ENCODE measurements at places on chromosomes 11 and 22.

DNA sequence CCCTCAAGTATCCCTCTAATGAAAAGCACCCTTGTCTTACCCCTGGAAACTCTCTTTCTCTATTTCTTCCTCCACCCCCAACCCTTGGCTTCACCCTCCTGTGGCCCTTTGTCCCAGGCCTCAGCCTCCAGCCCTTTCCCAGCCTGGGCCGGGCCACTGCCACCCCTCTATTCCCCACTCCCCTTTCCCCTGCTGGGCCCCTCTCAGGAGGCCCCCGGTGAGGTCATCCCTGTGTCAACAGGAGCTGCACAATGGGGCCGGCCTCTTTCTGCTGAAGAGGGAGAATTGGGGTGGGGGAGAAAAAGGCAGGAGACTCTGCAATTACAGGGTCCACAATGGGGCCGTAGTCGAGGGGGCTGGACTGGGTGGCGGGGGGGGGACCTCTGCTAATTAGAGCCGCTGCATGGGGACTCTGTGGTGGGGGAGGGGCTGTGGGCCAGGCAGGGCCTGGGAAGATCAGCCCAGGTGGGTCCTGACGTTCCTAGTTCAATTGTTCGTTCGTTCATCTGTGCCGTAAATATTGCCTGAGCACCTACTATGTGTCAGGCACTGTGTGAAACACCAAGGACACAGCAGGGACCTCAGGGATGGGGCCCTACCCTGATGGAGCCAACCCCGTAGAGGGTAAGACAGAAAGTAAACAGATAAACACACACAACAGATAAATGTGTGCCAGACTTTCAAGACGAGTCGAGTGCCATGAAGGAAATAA is 18.5 kb upstream of the MPPED1 start:
- no peak for DNase-seq

DNA sequence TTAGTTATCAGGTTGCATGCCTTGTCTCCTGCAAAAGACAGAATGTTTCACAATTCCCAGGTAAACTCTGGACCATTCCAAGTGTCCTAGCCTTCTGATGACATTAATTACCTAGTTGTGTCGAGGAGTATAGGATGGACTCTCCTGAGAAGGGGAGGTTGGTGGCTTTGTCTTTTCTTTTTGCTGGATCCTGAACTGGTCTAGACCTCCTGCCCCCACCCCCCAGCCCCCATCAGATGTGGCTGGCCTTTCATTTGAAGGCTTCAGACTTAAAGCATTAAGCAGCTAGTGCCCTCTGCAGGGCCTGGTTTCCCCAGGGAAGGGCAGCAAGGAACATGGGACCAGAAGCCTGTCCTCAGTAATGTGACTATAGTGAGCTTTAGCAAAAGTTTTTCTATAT is 9.7 kb downstream of the MCAM start:
- DNase-seq, result no peak

DNA sequence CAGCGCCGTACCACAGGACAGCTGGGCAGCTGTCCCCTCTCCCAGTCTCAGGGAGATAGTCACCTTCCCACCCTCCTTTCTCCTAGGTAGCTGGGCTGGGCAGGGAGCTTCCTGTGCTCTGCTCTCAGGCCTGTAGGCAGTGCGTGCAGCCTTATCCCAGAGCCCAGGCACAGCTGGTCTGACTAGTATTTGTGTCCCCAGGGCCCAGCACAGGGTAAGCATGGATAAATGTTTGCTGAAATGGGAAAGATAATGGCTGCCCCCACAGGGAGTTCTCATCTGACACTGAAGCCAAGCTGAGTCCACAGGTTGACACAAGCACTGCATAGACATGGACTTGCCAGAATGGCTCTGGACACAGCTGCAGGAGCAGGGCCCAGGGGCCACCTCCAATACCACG is 9.8 kb downstream of the SLC15A3 start:
- no peak for DNase-seq

- DNase-seq, result no peak
Measured at GRCh38 chr11:35292279-35292678, 127.1 kb downstream of the SLC1A2 start.

GRCh38 chr11:26573896-26574295 is 1.8 kb upstream of the MUC15 start:
- DNase-seq, result no peak

- DNase-seq, result peak; percentile 55
Measured at GRCh38 chr11:45803971-45804760, 783 bp upstream of the SLC35C1 start.

DNA sequence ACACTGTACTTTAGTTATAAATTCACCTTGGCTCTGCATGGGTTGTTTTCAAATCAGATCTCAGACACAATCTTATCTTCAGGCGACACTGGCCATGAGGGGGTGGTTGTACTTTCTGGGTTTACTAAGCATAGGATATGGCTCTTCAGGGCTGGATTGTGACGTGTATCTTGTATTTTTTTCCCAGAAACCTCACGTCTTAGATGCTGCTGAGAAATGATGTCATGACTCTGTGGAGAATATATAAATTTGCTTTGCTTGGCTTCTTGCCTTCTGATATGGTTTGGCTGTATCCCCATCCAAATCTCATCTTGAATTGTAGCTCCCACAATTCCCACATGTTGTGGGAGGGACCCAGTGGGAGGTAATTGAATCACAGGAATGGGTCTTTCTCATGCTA is 82.8 kb upstream of the VSTM5 start:
- no peak for DNase-seq

GRCh38 chr11:17354601-17354991 is 3.0 kb downstream of the NCR3LG1 start:
- DNase-seq, result peak; percentile 27

DNA sequence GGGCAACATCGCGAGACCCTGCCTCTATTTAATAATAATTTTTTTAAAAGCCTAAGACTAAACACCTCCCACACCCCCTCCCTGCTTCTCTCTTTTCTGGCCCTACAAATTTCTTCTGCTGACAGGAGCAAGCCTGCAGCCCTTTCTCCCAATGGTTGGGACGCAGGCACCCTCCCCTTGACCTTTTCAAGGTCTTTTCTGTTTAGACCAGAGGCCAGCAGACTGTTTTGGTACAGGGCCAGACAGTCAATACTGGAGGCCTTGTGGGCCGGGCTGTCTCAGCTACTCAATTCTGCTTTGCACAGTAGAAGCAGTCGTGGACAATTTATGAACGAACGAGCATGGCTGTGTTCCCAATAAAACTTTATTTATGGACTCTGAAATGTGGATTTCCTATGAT is 92.3 kb downstream of the SCN3B start:
- no peak for DNase-seq

- DNase-seq, result no peak
Measured at GRCh38 chr11:17414992-17415391, 26.5 kb upstream of the KCNJ11 start.

DNA sequence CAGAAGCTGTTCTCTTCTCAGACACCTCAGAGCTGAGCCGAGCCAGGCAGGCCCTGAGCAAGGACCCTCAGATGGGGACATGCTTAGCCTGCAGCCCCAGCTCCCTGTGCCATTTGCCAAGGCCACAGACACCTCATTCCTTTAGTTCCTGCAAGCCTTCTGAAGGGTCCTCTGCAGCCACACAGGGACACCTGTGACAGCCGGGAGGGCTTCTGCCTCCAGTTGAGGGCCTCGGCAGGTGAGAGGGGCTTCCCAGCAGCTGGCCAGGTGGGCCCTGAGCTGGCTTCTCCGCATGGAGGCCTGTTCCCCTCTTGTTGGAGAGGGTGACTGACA is 18.2 kb downstream of the INCENP start:
- DNase-seq, result no peak

GRCh38 chr11:35878741-35879140 is 65.1 kb upstream of the LDLRAD3 start:
- no peak for DNase-seq

- DNase-seq, result no peak
Measured at GRCh38 chr11:47477323-47477722, 28.4 kb upstream of the RAPSN start.

DNA sequence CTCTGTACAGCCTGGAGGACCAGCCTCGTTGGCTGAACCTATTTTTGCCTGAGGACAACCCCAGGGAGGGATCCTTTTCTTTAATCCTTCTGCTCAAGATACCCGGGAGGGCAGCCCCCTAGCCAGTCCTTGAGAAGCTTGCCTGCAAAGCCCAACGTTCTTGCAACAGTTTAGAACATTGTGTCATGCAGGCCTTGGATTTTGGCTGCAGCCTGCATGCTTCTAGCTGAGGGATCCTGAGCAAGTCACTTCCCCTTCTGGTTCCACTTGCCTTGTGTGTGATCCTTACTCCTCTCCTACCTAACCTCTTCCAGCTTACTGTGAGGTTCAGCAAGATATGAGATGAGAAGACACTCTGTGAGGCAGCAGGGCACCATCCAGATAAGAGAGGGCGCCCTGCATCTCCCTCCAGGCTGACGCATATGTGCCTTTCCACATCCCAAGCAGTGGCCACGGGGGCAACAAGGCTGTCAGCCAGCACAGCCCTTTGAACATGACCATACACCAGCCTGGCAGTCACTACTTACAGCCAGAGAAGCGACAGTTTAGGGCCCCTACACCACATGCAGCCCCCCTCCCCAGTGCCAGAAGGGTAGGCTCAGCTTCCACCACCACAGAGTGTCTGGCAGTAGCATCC is 76.1 kb downstream of the C11orf58 start:
- no peak for DNase-seq

GRCh38 chr11:111718859-111719258 is 47.3 kb downstream of the PPP2R1B start:
- DNase-seq, result no peak

- no peak for DNase-seq
Measured at GRCh38 chr11:45523760-45524159, 141.7 kb downstream of the CHST1 start.

- no peak for DNase-seq
Measured at GRCh38 chr11:102592634-102593581, 32.2 kb downstream of the MMP20 start.

DNA sequence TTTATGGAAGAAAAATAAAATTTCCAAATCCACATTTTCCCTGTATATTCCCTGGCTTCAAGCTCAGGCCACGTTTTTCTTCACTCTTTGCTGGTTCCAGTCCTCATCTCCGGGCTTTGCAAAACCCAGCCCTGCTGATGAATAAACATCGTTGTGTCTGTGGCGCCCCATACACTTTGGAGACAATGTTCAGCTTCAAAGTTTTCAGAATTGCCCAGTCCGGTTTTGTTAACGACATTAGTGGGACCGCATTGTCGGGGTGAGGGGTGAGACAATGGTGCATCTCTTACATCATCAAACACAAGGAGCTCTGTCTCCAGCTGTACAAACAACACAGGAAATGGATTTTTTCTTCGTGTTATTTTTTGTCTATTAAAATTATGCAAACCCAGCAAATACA is 53.4 kb upstream of the HTATIP2 start:
- DNase-seq, result no peak

- DNase-seq, result no peak
Measured at GRCh38 chr11:117337076-117337475, 9.4 kb downstream of the CEP164 start.

DNA sequence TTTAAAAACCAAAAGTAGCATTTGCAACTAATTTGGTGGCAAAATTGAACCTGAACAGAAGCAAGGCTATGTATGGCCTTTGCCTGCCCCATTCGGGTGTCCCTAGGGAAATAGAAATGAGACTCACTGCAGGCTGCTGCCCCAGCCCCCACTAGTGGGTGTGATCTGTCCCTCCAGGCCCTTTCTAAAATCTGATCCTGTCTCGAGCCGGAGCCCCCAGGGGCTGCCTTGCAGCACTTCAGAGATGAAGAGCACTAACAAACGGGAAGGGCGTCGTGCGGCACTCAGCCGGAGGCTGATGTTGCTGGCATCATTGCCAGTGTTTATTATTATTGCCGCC is 43.2 kb downstream of the CD82 start:
- DNase-seq, result no peak

GRCh38 chr11:47577460-47578041 is 1.2 kb downstream of the KBTBD4 start:
- no peak for DNase-seq

GRCh38 chr11:67520856-67521824 is 2.1 kb downstream of the CABP2 start:
- DNase-seq, result no peak

- DNase-seq, result no peak
Measured at GRCh38 chr11:113675003-113675561, 31.0 kb downstream of the TMPRSS5 start.

DNA sequence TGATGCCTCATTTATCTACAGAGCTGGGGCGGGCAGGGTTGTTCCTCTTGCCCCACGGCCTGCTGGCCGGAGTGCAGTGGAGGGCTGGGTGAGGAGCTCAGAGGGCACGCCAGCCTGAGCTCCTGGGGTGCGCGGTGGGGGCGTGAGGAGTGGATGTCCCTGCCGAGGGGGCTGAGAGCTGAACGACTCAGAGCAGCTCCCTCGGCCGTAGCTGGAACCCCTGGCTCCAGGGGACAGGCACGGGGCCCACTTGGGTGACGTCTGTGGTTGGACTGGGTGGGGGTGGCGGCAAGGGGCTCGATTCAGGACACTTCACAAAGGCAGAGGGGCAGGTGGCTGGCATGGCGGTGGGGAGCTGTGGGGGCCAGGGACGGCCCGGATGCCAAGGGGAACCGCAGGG is 62.4 kb downstream of the TRMU start:
- no peak for DNase-seq

- no peak for DNase-seq
Measured at GRCh38 chr11:76228071-76228874, 22.0 kb upstream of the WNT11 start.

- DNase-seq, result no peak
Measured at GRCh38 chr11:7595016-7595866, 78.1 kb downstream of the CYB5R2 start.
